ENCODE measurements at places on chromosomes 5 and 9.

DNA sequence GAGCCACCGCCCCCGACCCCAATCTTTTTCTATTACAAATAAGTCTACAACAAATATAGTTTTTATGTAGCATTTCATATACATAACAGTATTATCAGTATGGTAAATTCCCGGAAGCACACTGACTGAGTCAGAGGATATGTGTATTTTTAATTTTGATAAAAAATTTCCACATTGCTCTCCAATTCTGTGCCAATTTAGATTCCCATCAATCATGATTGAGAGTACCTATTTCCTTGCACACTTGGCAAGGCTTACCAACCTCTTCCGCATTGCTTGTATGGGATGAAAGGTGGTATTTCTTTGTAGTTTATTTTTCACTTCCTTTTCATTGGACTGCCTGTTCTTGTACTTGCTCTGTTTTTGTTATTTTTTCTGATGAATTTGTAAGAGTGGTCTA, 204.6 kb downstream of the RFX3 start:
- DNase-seq = no peak

DNA sequence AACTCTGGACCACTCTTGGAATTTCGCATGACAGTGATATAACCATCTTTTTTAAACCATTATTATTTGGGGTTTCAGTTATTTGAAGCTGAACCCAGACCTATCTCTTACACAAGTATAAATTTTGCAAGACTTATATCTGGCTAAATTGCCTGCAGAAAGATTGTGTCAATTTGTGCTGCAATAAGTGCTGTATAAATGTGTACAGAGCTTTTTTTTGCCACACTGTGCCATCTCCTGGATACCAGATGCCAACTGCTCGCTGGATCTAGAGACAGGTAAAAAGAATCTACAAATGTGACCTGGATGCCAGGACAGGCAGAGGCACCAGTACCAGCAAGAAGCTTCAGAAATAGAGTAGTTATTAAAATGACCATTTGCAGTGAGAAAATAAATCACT, 25.9 kb upstream of the TTC39B start:
- DNase-seq = no peak

DNA sequence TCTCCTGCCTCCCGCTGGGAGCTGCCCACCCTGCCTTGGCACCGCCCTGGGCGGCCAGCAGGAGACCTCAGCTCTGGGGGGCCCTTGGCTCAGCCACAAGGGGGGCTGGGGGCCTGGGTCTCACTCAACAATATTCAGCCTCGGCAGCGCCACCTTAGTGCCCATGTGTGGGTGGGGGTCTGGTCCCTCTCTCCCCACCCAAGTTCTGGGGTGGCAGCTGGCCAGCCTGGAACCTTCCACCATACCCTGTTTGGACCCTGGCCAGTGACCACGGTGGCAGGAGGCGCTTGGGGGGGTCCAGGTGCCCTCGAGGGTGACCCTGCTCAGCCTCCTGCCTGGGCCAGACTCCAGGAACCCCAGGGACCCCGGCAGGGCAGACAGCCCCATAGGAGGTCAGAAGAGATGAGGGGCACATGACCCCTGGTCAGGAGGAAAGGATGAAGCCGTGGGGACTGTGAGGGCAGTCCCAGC, 22.2 kb downstream of the NKD2 start:
- no peak for DNase-seq

- DNase-seq = no peak
These were observed 9.1 kb upstream of the ANKH start for GRCh38 chr5:14880688-14881087.

DNA sequence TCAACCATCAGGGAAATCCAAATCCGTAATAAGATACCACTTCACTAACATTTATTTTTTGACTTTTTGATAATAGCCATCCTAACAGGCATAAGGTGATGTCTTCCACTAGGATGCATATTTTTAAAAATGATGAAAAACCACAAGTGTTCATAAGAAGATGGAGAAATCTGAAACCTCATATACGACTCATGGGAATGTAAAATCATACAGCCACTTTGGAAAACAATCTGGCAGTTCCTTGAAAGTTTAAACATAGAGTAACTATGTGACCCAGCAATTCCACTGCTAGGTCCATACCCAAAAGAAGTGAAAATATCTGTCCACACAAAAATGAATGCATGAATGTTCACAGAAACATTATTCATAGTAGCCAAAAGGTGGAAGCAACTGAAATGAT, 431.0 kb downstream of the ENC1 start:
- DNase-seq = no peak

GRCh38 chr9:109588415-109588814, 90.3 kb upstream of the PTPN3 start:
- no peak for DNase-seq

GRCh38 chr9:96067004-96067403, 191.5 kb downstream of the ERCC6L2 start:
- DNase-seq = peak; percentile 82

GRCh38 chr5:164893071-164893470, 1387.7 kb downstream of the MAT2B start:
- no peak for DNase-seq

DNA sequence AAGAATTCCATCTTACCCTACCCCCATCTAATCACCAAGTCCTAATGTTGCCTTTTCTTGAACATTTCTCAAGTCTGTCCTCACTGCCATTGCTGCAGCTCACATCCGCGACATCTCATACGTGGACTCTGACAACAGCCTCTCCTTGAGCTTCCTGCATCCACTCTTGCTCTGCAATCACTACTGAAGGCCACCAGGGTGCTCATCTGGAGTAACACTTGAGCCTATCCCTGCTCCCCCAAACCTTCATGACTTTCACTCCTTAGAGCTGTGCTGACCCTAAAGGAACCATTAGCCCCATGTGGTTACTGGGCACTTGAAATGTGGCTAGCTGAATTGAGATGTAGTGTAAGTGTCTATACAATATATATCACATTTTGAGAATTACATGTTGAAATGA, 46.4 kb upstream of the CTXN3 start:
- no peak for DNase-seq

- no peak for DNase-seq
These were observed 180.9 kb downstream of the ESM1 start for GRCh38 chr5:54804521-54804920.

DNA sequence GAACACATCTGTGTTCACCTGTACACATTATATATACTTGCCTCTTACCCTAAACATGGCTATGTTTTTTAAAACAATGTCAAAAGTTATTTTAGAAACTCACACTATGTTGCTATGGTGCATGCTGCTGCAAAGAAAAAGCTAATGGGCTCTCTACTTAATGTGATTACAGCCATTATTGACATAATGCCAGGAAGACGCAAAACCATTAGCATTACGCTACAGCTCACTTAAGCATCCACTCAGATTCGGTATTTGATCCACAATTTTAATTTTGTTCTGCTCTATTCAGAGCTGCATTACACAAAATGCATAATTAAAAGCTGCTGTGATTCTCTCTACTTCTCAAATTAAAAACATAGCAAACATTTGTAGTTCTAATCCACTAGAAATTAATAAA, 395.2 kb downstream of the BNC2 start:
- DNase-seq = no peak

- DNase-seq = no peak
These were observed 110.9 kb upstream of the SHB start for GRCh38 chr9:38179965-38180364.

- no peak for DNase-seq
These were observed 142.1 kb downstream of the AGTPBP1 start for GRCh38 chr9:85599540-85600105.

- DNase-seq = no peak
These were observed 483.1 kb downstream of the BNC2 start for GRCh38 chr9:16387382-16387781.

GRCh38 chr5:38452201-38452600, 104.2 kb downstream of the LIFR start:
- no peak for DNase-seq

DNA sequence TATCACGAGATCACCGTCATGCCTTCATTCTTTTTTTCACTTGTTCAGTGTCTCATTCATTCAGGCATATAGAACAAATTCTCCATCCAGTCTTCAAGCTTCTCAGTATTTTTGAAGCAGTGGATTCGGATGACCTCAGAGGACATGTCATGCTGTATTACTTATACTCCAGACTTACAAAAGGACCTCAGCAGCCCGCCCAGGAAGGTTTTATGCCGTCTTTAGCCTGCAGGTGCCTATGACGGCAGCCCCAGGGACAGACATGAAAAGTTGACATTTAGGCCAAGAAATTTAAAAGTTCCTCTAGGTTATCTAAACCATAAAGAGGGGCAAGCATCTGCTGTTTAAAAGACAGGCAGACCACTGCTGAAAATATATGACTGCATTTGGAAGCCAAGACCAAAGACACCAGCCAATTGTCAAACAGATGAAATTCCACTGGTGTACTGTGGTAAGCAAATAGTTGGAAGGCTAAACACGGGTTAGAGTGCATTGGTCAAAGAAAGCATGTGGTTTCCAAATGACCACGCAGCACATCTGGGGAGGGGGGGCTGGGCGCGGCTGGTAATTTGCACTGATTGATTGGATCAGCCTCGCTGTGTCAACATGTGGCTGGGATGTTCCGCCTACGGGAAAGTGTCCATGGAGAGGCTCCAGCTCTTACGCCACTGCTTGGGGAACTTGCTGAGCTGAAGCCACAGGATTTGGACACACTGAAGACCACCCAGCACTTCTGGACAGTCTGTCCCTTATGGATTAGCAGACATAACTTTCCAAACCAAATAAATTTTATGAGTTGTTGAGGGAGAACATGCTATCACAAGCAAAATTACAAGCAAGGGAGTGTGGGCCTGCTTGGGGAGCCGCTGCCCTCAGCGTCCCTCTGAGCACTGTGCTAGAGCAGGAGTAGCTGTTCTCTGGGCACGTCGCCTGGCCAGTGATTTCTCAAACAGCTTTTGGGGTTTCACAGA, 173.6 kb downstream of the FANCC start:
- DNase-seq = peak; percentile 92

GRCh38 chr5:68230285-68230684, 14.7 kb downstream of the PIK3R1 start:
- no peak for DNase-seq

DNA sequence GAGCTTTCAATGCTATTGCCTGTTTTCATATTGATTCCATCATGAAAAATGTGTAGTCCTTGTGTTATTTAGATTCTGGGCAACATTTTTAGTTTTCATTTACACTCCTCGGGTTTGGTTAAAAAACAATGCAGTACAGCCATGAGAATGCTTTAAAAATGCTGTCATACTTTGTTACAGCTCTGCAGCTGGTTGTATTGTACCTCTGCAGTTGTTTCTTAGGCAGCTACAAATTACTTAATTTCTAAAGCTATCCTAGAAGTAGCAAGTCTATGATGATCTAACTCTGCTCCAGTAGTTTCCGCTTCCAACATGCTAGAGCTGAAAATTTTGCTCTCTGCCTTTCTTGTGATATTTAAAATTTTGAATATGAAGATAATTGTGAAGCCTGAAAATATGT, 20.2 kb downstream of the SNX18 start:
- no peak for DNase-seq

Data from tibial artery (tissue), 4 donors.